ENCODE measurements at places on chromosomes 7 and 10.

DNA sequence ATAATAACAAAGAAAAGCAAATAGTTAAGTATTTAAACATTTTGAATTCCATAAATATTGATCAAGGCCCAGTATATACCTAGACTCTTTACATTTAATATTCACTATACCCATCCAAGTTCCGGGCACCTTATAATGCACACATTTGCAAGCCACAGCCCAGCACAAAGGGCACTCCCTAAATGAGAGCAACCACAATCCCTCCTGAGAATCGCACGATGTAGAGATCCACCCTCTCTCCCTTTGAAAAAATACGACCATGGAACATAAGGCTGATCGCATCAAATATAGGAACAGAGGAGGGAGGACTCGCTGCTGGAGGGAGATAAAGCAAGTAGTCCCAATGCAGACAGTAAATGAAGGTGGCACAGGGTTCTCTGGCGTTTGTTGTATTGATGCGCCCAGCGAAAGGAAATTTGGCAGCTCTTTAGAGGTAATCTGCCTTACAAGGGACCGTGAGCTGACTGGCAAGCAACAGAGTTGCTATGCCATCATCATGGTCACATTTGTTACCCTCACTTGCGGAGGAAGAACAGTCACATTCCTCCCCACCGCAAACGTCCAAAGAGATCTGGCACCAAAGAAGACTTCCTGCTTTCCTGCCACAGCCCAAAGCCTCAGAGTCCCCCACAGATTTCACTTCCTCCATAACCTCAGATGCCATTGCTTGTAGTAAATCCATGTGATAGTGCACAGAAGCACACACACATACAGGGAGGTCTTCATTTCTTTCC lies 16.1 kb upstream of the TAS2R40 start:
- peak; percentile 26 for DNase-seq

- no peak for DNase-seq
Measured at GRCh38 chr7:17311194-17311593, 12.7 kb downstream of the AHR start.

DNA sequence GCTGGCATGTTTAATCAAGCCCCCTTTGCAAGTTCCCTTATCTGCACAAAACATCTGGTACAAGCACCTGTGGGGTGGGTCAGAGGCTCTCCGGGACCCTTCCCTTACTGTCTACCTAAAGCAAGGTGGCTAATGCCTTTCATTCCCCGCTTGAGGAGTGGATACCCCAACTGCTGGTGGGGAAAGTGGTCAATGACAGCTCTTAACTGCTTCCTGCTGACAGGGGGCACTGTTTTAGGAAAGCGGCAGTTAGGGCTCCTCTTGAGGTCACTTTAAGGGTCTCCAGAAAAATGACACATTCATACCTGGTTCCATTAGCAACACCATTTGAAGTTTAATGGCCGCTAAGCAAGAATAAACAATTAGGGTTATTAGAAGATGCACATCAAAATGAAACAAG lies 761.8 kb upstream of the PHF14 start:
- DNase-seq = no peak

DNA sequence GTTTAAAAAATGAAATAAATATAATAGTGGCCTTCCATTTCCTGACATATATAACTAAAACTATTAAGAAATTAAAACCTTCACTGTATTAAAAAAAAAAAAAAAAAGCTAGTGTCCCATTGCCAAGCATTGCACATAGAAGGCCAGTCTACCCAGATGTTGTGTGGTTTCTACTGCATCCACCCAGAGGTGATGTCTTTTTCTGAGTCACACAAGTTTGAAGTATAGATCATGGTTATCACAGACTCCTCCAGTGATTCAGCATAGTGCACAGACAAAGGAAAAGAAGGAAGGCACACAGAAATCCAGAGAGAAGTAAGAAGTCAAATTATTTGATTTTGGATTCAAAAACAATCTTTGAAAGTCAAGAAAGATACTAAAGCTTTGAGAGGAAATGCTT lies 429.0 kb downstream of the ETV1 start:
- no peak for DNase-seq

GRCh38 chr10:29642990-29643389 lies 8.2 kb upstream of the SVIL start:
- DNase-seq = no peak

GRCh38 chr10:111323389-111323966 lies 246.6 kb downstream of the ADRA2A start:
- no peak for DNase-seq

GRCh38 chr10:124155781-124156435 lies 62.5 kb upstream of the CHST15 start:
- DNase-seq = no peak

GRCh38 chr7:134788191-134788590 lies 8.8 kb downstream of the CALD1 start:
- no peak for DNase-seq

GRCh38 chr10:124742413-124743190 lies 1.6 kb downstream of the FAM53B start:
- no peak for DNase-seq

DNA sequence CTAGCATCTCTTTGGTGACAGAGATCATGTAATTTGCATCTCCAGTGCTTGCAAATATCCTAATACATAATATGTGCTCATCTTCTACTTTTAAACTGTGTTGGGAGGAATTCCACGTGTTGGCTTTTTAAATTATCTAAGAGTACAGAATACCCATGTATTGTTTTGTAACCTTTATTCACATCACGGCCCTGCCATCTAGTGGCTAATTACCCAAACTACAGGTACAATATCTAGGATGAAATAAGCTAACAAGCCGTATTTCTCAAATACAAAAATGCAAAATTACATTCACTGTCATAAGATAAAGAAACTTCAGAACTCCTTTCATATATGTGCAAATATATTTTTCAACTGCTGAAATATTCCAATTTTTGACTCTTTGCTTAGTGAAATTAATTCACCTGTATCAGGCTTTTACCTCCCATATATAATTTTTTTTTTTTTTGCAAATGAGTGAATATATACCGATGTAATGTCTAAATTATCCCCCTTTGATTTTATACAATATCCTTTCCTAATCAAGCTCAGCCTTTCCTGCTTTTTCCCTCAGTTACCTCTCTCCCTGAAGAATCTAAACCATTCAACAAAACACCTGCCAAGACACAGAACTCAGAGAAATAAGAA lies 30.3 kb upstream of the LSM8 start:
- DNase-seq = peak; percentile 3

Data from CD4-positive, alpha-beta T cell treated with Interleukin-1 beta for 1 hour (primary cell).